ENCODE measurements at places on chromosomes 2 and 18.

- no peak for DNase-seq
Observed at GRCh38 chr18:33837191-33837590, 259.2 kb downstream of the ASXL3 start.

DNA sequence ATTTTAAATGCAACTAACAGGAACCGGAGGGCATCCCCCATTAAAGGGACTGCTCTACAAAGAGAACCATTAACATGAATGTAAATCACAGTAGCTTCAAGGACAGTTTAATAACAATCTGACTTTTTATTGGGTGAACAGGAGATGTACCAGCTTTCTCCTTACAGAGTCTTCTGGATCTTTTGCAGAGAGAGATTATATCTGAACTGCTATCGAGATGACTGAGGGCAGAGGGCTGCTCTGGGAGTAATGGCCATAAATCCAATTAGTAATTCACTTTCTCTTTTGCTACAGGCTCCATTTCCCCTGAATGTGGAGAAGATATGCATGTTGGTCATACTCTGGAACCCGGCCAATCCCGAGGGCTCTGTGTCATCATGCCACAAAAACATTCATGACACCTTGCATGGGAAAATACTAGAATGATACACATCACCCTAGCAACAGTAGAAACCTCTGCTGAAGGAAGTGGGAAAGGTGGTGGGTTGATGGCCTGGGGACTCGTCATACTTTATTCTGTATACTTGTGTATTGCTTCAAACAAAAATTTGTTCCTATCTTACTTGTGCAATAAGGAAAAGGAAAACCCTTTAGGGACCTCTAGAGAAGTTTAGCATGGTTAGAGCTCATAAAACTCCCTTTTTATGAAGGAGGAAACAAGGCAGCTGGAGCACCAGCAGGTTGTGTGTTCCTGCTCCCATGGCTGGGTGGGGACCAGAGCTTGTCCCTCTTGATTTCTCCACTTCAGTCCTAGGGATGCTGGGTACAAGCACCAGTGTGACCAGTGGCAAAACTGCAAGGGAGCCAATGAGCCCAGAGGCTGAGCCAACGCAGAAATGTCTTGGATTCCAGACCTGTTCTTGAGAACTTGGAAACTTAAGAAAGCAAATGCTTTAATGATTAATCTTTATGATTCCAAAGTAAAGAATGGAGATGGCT lies 26.0 kb downstream of the CTAGE1 start:
- DNase-seq = no peak

GRCh38 chr2:68185541-68186164 lies 28.0 kb downstream of the PNO1 start:
- peak; percentile 32 for DNase-seq

- DNase-seq = no peak
Observed at GRCh38 chr2:163157891-163158496, 319.4 kb upstream of the KCNH7 start.

GRCh38 chr2:227464361-227464760 lies 7.6 kb upstream of the AGFG1 start:
- DNase-seq = no peak

DNA sequence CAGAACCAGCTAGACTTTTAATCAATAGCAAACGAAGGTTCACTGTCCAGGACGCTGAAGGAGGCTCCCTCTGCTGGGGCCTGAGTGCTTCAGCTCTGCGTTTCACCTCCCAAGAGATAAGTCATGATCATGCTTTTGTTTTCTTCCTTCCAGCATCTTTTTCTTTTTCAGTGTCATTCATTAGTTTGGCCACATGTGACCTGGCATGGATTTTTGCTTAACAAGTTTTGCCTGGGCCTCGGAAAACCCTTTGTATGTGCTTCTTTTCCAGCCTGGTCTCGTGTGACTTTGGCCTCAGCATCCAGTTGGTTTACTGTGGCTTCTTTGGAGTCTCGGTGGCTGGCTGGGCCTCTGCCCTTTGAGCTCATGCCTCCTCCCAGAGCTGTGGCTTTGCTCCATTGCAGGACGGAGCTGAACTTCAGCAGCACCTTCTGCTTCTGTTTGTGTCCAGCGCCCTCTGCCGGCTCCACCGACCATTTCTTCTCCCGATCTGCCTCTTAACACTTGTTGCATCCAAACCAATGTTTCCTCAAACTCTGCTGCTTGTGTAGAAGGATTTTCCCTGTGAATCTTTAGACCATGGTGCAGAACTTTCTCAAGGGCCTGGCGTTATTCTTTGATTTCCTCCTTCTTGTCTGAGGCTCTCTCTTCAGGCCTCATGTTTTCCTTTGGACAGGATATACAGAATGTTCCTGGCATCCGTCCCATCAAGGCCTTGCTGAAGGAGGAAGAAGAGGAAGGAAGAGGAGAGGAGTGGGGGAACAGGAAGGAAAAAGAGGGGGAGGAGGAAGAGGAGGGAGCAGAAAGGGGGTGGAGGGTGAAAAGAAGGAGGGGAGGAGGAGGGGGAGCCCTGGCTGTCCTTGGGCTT lies 23.6 kb upstream of the HES6 start:
- no peak for DNase-seq

DNA sequence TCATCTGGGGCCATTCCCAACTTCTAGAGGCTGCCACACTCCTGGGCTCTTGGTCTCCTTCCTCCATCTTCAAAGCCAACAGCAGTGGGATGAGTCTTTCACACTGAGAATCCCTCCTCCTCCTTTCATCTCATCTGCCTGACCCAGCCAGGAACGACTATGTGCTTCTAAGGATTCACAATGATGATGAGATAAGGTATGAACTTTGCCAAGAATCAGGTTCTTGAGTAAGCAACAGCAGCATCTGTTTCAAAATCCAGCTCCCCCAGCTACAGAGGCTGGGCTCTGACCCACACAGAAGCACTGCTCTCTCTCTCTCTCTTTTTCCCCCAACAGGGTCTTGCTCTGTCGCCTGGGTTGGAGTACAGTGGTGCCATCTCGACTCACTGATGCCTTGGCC lies 46.4 kb downstream of the TIMM21 start:
- DNase-seq = no peak

DNA sequence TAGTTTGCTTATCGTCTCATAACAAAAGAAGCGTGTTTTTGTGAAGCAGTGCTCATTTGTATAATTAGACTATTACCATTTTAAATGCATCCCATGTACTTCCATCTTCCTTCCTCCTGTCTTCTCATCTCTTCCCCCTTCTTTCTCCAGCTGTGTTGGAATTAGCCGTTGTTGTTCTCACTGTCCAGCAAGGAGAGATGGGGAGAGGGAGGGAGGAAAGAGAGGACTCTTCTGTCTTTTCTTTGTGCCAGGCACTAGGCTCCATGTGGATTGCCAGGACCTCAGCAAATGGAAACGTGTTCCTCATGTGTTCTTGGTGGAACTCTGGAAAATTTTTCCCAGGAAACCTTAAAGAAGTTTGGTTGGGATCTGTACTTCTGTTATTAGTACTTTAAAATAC lies 131.7 kb downstream of the PHLPP1 start:
- no peak for DNase-seq

DNA sequence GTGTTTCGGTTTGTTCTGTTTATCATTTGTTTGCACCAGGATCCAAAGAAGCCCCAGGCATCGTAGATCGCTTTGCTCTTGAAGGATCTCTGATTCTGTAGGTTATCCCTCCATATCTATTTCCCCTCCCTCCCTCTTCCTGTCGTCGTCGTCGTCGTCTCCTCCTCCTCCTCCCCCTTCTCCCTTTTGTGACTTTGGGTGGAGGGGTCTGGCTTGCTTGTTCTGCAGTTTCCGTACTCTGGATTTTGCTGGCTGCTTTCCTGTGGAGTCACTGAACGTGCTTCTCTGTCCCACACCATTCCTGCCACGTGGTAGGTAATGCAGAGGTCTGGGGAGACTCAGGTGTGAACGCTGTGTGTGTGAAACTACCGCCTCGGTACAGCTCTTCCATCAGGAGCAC lies 225.0 kb downstream of the LDLRAD4 start:
- DNase-seq = no peak

GRCh38 chr2:182240862-182241371 lies 185.9 kb downstream of the PDE1A start:
- peak; percentile 51 for DNase-seq

DNA sequence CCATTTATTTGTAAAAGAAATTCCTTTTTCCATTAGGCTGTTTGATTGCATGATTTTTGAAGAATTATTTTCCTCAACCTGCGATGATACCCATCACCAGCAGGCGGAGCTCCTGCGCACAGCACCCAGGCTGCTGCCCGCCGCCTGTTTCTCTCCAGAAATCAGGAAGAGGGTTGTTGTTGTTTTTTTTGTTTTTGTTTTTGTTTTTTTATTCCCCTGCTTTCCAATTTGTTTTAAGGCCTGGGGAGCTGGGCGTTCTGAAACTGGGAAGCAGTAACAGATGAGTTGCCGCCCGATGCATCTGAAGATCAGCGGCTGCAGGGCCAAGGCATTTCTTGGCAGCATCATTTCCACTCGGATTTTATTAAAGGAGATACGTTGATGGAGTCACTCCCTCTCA lies 132.1 kb downstream of the MBP start:
- DNase-seq = no peak

- DNase-seq = no peak
Observed at GRCh38 chr18:4106407-4107033, 348.6 kb downstream of the DLGAP1 start.

GRCh38 chr2:107553046-107553445 lies 273.6 kb upstream of the RGPD4 start:
- no peak for DNase-seq

GRCh38 chr2:109126501-109126860 lies 2.5 kb upstream of the SH3RF3 start:
- no peak for DNase-seq

DNA sequence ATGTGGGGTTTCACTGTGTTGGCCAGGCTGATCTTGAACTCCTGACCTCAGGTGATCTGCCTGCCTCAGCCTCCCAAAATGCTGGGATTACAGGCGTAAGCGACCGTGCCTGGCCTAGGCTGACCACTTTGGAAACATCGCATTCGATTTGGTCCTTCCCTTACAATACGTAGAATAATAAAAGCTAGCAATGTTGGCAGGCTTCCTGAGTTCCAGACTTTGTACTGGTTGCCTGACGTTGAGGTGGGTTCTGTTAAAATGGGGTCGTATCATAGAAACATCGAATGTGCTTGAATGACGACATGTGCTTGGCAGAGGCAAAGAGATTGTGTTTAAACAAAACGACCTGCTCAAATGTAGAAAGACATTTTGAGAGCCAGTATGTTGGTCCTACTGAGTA lies 56.1 kb downstream of the LTBP1 start:
- DNase-seq = no peak

- no peak for DNase-seq
Observed at GRCh38 chr2:131488306-131489205, 3.6 kb downstream of the MZT2A start.

GRCh38 chr2:84832772-84833461 lies 48.0 kb downstream of the TRABD2A start:
- DNase-seq = peak; percentile 18

- no peak for DNase-seq
Observed at GRCh38 chr18:23972453-23972852, 42.1 kb upstream of the TTC39C start.

All from GM06990 (cell line).